ENCODE measurements at places on chromosomes 6 and 20.

GRCh38 chr6:86943819-86944407 is 6.6 kb downstream of the HTR1E start:
- no peak for DNase-seq

GRCh38 chr6:80962382-80962781 is 790.1 kb downstream of the TENT5A start:
- no peak for DNase-seq

GRCh38 chr6:169648617-169649016 is 53.2 kb downstream of the WDR27 start:
- no peak for DNase-seq

GRCh38 chr6:42211726-42212125 is 5.9 kb downstream of the MRPS10 start:
- DNase-seq, result no peak

- no peak for DNase-seq
Measured at GRCh38 chr6:126180585-126180984, 159.3 kb upstream of the CENPW start.

DNA sequence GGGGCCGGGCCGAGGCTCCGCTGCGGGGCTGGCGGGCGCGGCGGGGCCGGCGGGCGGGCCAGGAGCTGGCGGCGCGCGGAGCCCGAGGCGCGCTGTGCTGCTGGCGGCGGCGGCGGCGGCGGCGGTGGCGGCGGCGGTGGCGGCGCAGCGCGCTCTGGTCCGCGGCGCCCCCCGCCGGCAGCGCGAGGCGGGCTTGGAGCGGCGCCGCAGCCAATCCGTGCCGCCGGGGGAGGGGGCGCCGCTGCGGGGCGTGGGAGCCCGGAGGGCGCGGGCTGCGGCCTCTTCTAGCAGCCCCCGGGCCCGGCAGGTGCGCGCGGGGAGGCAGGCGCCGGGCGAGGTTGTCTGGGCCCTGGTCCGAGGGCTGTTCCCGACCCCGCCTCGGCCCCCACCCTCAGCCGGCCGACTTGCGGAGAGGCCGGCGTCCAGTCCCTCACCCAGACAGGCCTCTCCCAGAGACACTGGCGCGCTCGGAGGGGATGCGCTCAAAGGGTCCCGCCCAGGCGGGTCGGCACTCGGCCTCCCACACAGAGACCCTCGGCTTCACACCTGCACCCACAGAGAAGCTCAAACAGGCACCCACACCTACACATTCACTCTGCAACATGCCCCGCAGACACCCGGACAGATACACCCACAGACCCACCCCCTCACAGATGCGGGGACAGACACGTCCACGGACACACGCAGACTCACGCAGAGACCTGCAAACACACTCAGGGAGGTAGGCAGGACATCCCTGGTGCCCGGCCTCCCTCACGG is at the start of gene RIMS4:
Gene RIMS4 (minus strand): TSS at position 156 of the 759 bp plus-strand sequence. CDS start 275 bp downstream, outside the sequence.
- peak; percentile 37 for DNase-seq

GRCh38 chr6:89727501-89727900 is 89.0 kb upstream of the LYRM2 start:
- no peak for DNase-seq

DNA sequence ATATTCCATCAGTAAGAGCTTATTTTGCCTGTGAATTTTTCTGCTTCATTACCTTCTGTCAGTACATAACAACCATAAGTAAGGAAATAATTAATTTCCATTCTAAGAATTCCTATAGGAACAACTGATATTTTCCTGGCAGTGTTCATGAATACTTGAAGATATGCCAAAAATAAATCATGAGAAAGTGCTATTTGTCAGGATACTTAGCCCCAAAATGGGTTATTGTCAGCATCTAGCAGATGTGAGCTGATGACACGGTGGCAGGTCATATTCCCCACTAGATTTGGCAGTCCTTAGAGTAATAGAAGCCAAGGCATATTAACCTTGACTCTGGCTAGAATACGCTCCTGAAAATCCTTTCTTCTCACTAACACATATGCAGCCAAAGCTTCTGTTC is 43.2 kb upstream of the CRISP1 start:
- DNase-seq, result no peak

DNA sequence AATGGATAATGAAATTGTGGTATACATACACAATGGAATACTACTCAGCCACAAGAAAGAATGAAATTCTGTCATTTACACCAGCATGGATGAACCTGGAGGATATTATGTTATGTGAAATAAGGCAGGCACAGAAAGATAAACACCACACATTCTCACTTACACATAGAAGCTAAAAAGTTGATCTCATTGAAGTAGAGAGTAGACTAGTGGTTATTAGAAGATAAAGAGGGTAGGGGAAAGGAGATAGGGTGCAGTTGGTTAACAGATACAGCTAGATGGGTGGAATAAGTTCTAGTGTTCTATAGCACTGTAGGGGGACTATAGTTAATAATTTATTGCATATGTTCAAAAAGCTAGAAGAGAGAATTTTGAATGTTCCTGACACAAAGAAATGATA is 25.5 kb upstream of the LTV1 start:
- DNase-seq, result no peak

DNA sequence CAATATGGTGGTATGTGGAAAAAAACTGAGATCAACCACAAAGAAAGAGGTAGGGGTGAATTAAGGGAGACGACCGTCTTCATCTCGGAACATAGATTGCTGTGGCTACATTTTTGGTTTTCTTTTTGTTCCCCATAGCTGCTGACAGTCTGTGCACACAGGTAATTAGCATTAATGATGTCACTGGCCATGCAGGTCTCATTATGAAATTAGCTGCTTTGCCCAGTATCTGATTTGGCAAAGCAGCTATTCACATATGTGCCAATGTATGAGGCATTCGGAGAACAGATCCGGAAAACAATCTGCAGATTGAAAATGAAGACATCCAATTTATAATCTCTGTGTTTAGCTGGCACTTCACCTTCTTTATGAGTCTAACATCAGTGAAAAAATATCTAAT is 13.1 kb downstream of the NOX3 start:
- no peak for DNase-seq

GRCh38 chr6:16812993-16813392 is 51.7 kb upstream of the ATXN1 start:
- no peak for DNase-seq

GRCh38 chr6:158756126-158756525 is 63.0 kb downstream of the EZR start:
- DNase-seq, result no peak

DNA sequence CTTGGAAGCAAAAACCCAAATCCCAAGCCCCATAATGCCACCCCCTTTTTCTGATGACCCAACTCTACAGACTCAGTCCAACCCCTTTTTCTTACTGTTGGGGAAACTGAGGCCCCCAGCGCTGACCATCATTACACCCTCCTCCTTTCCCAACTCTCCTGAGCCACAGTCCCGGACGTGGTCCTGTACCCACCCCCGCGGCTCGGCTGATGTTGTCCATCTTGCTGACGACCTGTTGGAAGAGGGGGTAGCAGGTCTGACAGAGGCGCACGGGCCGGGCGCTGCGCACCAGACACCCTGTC is 533 bp downstream of the OSTM1 start:
- DNase-seq, result no peak

GRCh38 chr6:34578445-34579262 is 22.5 kb upstream of the SPDEF start:
- DNase-seq, result no peak

DNA sequence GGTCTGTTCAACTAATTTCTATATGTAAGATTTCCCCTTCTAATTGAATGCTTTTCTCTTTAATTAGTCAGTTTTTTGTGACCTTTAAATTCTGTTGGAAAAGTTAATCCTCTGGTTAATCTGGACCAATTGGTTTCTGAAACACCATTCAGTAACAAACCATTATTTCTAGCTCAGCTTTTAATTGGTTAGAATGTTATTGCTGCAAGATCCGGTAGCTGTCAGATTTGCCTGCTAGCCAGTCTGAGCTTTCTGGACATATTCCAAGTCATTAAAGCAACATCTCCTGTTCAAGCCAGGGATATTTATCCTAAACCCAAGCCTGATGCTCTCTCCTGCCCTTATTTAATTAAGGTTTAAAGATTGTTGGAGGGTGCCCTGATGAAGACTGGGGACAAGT is 55.1 kb upstream of the FBXL4 start:
- DNase-seq, result no peak

GRCh38 chr6:157221049-157221816 is 102.1 kb downstream of the TMEM242 start:
- peak; percentile 65 for DNase-seq

- no peak for DNase-seq
Measured at GRCh38 chr6:48998574-48998973, 464.5 kb downstream of the MMUT start.

DNA sequence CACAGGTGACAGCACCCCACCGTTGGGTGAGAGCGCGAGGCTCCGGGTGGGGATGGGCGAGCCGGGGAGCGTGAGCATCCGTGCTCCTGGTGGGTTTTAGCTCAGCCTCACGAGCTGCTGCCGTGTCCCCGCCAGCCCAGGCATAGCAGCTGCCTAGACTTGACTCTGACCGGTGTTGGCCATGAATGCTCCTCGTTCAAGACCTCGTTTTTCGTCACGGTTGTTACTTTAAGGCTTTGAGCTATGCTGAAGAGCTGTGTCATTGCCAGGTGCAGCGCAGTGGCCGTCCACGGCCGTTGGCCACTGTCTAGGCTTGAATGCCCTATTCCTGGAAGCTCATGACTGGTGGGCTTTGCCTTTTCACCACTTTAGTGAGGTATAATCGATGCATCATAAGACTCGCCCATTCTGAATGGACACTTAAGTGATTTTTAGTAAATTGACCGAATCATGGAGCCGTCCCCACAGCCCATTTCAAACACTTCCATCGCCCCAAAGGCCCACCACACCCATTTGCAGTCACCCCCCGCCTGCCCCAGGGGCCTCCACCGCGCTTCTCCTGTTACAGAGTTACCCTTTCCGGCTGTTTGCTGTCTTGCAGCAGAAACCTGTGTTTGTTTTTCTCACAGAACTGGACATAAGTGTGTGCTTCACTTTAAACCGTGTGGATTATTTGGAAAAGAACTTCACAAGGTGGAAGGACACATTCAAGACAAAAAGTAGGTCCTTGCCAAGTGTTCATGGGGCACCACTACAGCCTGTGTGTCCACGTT is 21.4 kb upstream of the ADRM1 start:
- DNase-seq, result no peak

DNA sequence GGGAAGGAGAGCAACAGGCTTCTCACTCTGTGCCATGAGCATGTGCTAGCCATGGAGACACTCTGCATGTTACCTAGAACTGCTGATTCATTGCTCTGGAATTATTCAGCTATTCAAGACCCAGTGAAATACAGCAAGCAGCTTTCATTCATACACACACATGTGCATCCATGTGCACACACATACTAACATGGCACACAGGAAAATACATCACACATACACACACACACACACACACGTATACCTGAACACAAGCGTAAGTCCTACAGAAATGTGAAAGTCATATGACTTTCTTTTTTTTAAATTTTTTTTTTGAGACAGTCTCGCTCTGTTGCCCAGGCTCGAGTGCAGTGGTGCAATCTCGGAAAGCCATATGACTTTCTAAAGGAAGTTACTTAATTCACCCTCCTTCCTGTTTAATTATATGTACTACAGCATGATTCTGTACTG is 108.2 kb upstream of the NFATC2 start:
- DNase-seq, result no peak

GRCh38 chr6:157981395-157982101 is at the start of gene SYNJ2:
Gene SYNJ2, plus strand, starts transcription at chr6:157981863. Its CDS starts 99 bp downstream, at chr6:157981962.
- DNase-seq, result no peak

DNA sequence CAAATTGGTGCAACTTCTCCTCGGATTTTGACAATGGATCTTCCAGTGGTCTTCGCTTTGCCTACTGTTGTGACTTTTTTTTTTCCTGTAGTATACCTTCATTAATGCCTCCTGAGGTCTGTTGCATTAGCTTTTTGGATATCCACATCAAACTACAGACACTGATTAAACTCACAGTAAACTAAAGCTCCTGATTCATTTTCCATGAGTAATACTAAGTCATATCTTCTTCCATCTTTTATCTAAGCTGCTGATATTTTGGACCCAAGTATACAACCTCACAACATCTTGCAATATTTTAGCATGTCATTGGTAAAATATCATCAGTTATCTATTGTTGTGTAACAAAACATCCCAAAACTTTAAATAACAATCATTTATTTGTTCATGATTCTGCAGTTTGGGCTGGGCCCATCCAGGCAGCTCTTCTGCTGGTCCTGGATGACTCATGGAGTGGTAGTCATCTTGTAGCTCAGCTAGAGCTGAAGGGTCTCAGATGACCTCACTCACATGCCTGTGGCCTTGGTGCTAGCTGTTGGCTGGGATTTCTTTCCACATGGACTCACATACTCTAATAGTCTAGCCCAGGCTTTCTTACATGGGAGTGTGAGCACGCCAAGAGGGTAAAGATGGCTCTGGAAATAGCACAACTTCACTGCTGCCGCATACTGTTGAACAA is 78.3 kb upstream of the SRSF6 start:
- no peak for DNase-seq

DNA sequence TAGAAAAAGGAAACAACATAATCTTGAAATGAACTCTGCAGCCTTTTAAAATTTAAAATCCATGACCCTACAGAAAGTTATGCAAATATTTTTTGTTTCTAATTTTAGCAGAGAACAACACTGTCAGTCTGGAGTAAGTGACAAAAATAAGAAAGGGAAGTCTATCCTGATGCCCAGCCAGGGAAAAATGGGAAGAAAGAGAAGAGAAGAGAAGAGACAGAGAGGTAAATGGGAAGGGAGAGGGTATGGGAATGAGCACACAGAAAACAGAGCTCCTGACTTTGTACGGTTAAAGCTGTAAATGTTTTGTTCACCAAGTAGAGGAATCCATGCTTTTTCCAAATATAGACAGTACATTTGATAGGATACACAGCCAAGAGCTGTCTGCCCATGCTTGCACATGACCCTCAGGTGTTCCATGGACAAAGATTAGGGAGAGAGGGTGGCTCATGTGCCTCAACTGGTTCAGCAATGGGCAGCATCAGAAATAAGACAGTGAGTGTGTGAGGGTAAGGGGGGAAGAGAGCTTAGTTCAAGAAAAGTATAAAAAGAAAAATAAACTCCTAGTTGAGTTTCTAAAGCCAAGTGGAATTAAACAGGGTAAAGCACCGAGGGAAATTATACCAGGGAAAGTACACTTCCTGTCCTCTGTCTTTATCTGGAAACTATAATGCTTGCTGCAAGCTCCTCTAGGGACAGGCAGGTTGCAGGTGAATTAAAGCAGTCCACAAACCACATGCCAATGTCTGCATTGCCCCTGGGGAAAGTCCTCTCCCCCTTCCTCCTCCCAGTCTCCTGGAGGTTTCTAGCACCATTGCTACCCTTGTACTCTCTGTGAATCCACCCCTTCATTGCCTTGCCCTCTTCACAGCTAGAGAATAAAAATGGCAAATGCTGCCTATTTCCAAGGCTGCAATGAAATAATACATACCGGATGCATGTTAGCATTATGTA is 30.0 kb downstream of the MAP3K5 start:
- no peak for DNase-seq

- peak; percentile 62 for DNase-seq
Measured at GRCh38 chr6:151475653-151476523, 17.9 kb upstream of the CCDC170 start.

- DNase-seq, result no peak
Measured at GRCh38 chr20:878511-879307, 37.4 kb downstream of the ANGPT4 start.

Measured in G401 (cell line).